ENCODE measurements at places on chromosomes 2 and 18.

- DNase-seq, result no peak
Measured at GRCh38 chr2:161358838-161359237, 50.6 kb downstream of the PSMD14 start.

- no peak for DNase-seq
Measured at GRCh38 chr18:13076886-13077285, 85.7 kb downstream of the CEP192 start.

GRCh38 chr2:195543063-195543462 lies 114.0 kb upstream of the SLC39A10 start:
- DNase-seq, result no peak

GRCh38 chr18:38174173-38174572 lies 608.6 kb upstream of the CELF4 start:
- no peak for DNase-seq

DNA sequence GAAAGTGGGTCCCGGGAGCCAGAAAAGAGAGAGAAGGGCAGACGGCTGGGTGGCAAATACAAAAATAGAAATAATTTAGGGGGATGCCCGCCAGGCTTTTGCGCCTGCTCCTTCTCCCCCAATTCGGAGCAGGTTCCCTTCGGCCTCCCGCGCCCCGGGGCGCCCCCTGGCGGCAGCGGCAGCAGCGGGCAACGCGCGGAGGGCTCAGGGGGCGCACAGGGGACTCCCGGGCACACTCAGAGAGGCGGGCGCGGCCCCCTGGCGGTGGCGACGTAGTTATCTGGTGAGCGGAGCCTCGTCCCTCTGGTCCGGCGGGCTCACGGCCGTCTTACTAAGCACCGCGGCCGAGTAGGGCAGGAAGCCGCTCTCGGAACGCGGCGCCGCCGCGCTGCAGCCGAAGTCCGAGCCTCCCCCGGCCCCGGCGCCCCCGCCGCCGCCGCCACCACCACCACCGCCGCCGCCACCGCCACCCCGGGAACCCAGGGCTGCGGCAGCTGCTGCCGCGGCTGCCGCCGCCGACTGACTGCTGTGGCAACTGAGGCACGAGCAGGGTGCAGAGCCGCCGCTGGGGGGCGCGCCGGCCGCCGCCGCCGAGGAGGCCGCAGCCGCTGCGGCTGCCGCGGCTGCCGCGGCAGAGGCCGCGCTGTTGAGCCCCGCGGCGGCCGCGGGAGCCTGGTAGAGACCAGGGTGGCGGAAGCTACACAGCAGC lies 3.8 kb downstream of the EVX2 start:
- DNase-seq, result peak; percentile 93

- DNase-seq, result peak; percentile 71
Measured at GRCh38 chr2:78992807-78993517, 32.5 kb upstream of the REG3G start.

- DNase-seq, result no peak
Measured at GRCh38 chr2:25491003-25491696, 149.4 kb upstream of the DNMT3A start.

DNA sequence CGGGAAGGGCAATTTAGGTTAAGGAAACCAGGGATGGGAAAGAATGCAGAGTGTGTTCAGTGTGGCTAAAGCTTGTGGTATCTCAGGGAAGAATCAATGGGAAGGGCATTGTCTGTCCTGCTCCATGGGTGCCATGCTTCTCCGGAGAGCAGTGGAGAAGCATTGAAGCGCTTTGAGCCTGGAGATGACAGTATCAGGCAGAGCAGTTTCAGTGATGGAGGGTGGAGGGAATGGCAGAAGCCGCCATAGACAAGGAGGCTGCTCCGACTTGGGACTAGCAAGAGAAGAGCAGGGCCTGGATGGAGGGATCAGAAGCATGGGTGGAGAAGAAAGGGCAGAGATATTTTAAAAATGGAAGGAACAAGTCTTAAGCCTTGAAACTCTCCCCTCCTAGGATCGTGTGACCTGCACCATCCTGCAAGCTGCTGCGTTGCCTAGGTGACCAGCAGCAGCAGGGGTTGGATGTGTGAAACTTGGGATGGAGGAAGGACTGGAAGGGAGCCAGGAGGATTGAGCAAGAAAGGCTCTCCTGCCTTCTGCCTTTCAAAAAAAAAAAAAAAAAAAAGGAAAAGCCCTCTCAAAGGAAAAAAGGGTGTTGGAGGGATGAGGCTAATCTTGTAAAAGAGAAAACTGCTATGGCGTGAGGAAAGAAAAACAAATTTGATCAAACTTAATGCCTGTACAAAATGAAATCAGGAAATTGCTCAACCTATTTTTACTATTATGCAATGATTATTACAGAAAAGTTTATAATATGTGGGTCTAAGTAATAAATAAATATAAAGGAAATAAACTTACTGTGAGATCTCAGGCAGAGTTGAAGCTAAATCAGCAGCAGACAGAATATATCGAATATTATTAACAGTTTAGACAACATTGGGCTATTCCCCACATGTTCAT lies 493.8 kb upstream of the NRP2 start:
- DNase-seq, result peak; percentile 42

GRCh38 chr2:3566806-3567205 lies 8.3 kb upstream of the RPS7 start:
- no peak for DNase-seq

- DNase-seq, result no peak
Measured at GRCh38 chr2:129877795-129878775, 101.4 kb upstream of the RAB6C start.

GRCh38 chr18:48562075-48562474 lies 23.2 kb downstream of the CTIF start:
- no peak for DNase-seq

- DNase-seq, result no peak
Measured at GRCh38 chr2:176080540-176081375, 3.0 kb downstream of the EVX2 start.

GRCh38 chr2:85712336-85712735 lies 18.2 kb downstream of the GNLY start:
- no peak for DNase-seq

GRCh38 chr2:64277101-64277849 lies 133.1 kb upstream of the PELI1 start:
- DNase-seq, result peak; percentile 47

GRCh38 chr2:60998628-60999545 lies 18.6 kb upstream of the PEX13 start:
- DNase-seq, result peak; percentile 30

DNA sequence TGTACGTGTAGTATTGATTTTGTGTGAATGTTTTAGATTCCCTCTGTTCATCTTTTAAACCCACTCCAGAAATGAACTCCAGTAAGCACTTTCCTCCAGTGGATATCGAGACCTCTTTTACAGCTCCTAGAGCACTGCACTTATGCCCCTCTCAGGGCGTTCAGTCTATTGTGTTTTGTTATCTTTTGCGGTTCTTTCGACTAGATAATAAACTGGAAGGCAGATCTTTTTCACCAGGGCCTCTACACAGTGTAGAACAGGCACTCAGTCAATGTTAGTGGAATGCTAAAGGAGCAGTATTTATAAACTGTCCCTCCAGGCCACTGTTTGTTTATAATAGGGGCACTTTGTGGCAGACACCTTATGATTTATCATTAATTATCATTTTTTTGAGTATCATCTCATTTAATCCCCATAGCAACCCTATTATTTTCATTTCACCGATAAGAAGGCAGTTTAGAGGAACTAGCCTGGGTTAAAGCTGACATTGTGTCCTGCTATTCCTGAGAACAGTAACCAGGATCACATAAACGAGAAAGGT lies 742 bp upstream of the SOS1 start:
- peak; percentile 83 for DNase-seq

GRCh38 chr2:105744091-105744908 lies 412 bp upstream of the NCK2 start:
- peak; percentile 62 for DNase-seq

- DNase-seq, result no peak
Measured at GRCh38 chr2:102025016-102025501, 33.3 kb downstream of the IL1R2 start.

- no peak for DNase-seq
Measured at GRCh38 chr18:3119401-3120341, 100.1 kb downstream of the MYOM1 start.

DNA sequence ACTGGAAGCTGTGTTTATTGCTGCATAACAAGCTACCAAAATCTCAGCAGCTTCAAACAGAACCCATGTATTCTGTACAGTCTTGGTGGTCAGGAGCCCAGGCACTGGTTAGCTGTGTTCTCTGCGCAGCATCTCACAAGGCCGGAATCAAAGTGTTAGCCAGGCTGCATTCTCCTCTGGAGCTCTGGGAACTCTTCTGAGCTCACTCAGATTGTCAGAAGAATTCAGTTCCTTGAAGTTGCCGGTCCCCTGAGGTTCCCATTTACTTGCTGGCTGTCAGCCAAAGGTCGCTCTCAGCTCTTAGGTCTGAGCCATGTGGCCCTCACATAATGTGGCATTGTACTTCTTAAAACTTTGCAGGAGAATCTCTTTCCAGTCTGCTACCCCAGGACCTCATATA lies 123.6 kb upstream of the SMIM21 start:
- no peak for DNase-seq

DNA sequence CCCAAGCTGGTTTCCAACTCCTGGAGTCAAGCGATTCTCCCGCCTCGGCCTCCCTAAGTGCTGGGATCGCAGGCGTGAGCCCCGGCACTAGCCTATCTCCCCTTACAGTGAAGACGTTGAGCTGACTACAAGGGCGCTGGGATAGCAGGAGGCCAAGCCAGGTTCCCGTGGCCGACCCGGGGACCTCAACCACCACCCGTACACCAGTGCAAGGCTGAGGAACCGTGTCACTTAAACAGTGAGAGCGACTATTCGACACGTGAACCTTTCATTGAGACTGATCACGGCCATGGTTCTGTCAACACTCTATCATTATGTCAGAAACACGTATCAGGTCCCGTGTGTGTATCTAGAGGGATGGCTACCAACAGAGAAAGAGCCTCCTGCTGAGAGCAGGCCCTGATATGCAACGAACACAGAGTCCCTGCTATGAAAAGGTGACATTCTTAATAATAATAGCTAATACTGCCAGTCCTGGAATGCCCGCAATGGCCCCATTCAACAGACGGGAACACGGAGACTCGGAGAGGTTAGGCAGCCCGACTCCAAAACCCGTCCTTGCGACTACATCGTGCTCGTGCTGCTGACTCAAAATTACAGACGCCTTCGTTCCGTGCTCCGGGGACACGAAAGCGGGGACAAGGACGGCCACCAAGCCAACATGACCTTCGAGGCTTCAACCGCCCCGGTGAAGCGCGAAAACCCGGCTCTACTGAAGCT lies 833 bp downstream of the AFG3L2 start:
- DNase-seq, result peak; percentile 45

DNA sequence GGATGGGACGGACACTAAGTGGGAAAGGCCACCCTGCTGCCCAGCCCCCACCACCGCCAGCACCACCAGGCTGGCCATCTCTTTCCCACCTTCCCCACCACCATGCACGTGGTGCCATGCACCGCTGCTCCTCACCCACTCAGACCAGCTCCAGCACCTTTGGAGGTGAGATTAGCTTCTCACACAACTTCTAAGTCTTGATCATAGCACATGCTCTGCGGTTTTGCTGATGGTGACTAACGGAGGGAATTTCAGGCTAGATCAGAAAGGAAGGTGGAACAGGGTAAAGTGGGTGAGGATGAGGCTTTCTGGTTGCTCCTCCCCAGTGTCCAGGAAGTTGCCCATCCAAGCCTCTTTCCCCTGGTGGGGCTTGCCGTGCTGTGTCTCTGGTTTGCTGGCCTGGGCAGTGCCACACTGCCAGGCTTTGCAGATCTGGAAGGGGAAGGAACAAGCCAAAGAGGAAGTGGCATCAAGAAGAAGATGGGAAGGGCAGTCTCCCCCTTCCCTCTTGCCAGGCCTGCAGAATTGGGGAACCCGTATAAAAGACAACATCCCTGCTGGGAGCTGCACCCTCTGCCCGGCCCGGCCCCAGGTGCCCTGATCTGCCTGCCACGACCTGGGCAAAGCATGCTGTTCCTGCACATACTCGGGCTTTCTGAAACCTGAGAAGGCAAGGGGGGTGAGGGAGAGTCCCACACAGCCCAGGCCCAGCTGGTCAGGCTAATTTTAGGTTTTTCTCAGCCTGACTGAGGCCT lies 44.3 kb upstream of the CAB39 start:
- no peak for DNase-seq

DNA sequence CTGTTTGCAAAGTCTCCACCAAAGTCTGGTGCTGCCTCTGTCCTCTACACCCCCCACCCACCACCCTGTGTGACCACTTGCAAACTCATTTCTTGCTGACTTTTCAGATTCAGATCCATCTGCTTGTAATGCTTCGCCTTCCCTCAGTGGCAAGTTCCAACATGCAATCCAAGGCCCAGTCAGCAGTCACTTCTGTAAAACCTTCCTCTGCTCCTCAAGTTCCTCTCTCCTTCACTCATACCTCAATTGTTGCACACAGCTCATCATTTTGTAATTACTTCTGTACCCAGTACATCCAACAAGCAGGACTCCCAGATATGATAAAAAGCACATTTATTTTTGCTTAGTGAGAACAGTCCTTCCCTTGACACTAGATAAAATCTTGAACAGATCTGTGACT lies 6.5 kb upstream of the LOXHD1 start:
- DNase-seq, result no peak

- no peak for DNase-seq
Measured at GRCh38 chr2:17627434-17627833, 86.9 kb downstream of the VSNL1 start.

DNA sequence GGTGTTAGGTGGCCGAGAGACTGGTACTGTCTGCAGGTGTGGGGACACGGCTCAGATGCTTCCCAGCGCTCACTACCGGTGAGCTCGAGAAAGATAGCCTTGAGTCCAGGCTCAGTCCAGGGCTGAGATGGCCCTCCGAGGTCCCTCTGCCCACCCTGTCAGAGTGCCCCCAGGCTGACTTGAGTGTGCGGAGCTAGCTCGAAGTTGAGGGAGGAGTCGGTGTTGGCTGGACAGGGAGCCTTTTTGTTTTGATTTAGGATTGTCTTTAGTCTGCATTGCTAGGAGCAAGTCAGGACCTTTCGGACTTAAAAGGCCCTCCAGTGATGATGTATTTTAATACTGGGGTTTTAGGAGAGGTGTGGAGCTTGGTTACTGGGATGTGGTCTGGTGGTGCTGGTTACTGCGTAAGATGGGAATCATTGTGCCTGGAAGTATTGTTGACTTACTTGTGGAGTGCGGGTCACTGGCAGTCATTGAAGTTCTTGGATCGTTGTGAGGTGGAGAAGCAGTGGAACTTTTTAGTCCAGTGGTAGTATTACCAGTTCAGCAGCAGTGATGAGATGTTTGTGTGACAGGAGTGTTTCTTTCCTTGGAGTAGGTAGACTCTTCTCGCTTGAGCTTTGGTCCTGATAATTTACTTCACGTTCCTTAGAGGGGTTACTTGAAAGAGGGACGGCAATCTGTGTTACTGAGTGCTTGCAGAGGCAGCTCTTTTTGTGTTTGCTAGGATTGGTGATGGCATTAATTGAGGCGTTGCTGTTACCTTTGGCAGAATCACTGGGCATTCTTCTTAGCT lies 633 bp downstream of the KIAA1328 start:
- peak; percentile 77 for DNase-seq
